IPS DF 19.7 (cell line): ENCODE measurements at places on chromosomes 4 and X.

DNA sequence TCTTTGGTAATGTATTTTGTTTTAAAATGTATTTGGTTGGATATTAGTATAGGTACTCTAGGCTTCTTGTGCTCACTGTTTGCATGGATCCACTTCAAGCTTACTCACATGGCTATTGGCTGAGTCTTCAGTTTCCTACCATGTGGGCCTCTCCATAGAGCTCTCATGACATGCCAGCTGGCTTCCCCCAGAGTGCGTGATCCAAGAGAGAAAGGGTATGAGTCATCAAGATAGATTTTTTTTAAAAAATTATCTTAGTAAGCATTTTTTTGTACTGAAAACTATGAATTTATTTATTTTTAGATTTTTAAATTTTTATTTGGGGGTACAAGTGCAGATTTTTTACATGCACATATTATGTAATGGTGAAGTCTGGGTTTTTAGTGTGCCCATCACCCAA is 219.1 kb upstream of the AMOT start:
- DNase-seq, result no peak

- no peak for DNase-seq
Measured at GRCh38 chrX:107741404-107741790, 34.2 kb downstream of the TSC22D3 start.

DNA sequence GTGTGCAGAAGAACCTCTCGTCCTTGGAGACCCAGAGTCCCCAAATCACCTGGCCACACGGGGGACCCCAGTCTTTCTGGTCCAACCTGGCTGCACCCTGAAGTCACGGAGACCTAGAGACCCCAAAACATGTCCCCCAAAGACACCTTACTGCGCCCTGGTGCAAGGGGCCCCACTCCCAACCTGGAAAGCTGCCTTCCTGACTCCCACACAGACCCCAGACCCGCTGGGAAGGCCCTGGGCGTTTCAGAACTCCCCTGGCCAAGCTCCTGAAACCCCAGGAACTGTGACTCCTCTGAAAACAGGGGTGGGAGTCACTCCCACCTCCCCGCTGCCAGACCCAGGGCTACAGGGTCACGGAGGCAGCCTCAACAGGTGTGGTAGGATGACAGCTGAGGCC is 12.7 kb upstream of the SHOX start:
- no peak for DNase-seq

DNA sequence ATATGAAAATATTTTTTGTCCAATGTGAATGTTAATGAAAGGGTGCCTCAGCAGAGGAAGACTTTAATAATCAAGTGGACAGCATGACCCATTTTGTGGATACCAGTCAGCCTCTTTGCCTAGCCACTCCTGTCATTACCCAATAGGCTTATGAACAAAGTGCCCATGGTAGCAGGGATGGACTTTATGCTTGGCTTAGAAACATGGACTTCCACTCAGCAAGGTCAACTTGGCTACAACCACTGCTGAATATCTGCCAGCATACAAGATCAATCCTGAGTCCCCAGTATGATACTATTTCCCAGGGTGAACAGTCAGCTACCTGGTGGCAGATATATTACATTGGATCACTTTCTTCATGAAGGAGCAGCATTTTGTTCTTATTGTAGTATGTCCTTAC is 56.7 kb upstream of the NXF3 start:
- no peak for DNase-seq

DNA sequence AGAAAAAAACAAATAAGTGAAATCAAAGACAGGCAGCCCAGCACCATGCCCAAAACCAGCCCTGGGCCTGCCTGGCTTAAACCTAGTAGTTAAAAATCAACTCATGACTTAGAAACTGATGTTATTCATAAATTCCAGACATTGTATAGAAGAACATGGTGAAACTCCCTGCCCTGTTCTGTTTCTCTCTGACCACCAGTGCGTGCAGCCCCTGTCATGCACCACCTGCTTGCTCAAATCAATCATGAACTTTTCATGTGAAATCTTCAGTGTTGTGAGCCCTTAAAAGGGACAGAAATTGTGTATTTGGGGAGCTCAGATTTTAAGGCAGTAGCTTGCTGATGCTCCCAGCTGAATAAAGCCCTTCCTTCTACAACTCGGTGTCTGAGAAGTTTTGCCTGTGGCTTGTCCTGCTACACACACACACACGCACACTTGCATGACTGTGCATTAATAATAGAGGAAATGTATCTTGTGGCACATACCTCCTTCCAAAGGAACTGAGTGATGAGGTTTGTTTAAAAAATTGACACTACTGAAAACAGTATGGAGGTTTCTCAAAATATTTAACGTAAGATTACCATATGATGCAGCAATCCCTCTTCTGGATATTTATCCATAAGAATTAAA is 39.2 kb upstream of the UGT2B7 start:
- DNase-seq, result no peak

DNA sequence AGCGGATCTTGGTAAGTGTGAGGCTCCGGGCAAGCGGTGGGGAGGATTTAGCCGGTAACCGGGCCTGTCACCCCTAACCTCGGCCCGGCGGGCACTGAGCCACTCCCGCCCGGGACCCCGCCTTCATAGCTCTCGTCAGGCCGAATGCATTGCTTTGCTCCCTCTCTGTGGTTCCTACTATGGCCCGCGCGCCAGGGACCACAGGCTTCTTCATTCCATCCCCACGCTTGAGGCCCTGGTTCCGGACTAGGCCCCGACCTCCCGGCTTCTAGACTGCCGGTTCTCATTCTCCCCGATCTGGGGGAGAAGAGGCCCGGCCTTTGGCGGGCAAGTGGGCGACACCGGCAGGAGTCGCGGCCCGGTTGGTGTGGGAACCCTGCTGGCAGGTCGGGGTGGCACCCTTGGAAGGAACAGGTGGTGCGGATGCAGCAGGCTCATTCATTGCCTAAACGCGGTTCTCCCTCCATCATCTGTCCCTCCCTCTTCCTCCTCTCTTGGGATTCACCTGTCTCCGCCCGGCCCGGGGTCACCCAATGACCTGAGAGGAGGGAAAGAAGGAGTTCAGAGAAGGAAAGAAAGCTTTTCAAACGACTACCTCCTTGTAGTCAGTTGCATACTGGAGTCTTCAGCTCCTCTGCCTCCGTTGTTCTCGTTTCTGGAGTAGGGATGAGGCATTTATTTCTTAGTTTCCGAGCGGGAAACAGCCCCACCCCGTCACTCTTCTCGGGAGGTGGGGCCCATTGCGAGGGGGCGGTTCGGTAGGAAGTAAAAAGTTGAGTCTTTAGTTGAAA is at the start of gene NDUFC1:
NDUFC1 (minus strand) TSS at position 657 of the 791 bp plus-strand sequence. CDS start 6,679 bp downstream, outside the sequence.
- DNase-seq, result no peak

DNA sequence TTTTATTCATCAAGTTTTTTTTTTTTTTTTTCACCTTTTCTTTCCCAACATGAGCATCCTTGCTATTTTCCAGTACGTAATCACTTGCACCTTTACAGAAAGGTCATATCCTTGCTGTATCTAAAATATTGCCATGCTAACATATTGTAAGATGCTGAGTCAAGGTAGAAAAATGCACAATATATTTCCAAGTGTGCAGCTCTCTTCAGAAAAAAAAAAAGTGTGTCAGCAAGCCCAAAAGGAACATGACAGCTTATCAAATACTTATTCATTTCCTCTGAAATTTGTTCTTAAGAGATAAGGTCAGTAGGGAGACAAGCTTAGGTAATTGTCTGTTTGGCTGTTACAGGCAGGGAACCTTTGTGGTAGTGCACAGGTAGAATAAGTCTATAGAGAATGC is 27.0 kb downstream of the SH2D1A start:
- no peak for DNase-seq

GRCh38 chrX:21940356-21940829 is at the start of gene SMS:
Gene SMS (plus strand): TSS chrX:21940709. CDS start chrX:21940825, 116 bp downstream.
- no peak for DNase-seq

DNA sequence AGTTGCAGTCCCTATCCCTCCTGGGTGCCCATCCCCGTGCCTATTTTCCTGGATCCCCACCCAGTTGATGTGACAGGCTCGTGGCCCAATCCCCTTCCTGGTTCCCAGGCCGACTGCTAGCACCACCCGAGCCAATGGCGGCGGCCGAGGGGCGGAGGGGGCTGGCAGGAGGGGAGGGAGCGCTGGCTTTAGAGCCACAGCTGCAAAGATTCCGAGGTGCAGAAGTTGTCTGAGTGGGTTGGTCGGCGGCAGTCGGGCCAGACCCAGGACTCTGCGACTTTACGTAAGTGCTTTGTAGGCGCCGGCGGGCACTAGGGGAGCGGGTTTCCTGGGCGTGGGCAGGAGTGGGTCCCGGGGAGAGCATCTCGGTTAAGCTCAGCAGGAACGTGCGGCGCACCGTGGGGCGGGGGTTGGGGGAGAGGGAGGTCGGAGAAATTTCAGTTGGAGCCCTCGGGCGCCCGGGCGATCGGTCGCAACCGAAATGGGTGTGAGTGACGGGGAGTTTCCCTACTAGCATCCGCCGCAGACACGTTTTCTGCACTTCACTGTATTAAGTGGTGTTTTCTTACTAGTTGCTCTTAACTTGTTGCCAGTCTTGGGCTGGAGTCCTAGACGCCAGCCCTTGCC is at the start of gene PLS3:
PLS3 (plus strand) TSS at position 197 of the 627 bp plus-strand sequence. CDS start 49,077 bp downstream, outside the sequence.
- peak; percentile 48 for DNase-seq

- DNase-seq, result no peak
Measured at GRCh38 chr4:56981795-56982201, 3.1 kb downstream of the POLR2B start.

GRCh38 chr4:172683021-172683420 is 485.6 kb upstream of the GALNT7 start:
- no peak for DNase-seq

GRCh38 chrX:16144420-16144819 is 21.1 kb downstream of the GRPR start:
- DNase-seq, result no peak

- DNase-seq, result no peak
Measured at GRCh38 chrX:131646106-131646505, 102.2 kb downstream of the OR13H1 start.

DNA sequence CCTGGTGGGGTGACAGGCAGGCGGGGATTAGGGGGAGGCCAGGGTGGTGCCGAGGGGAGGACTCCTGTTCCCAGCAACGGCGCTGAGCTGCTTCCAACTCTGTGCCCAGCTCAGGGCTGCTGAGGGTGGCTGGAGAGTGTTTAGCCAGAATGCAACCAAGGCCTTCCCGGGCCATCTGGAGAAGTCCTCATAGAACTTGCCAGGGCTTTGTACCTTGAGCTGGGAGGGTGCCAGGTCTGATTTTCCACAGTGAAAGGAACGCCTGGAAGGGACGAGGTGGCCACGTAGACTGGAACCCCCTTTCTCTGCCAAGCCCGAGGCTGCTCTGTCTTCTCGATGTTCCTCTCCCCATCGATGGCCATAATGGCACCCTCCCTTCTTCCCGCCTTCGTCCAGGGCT is 57.0 kb upstream of the GPR78 start:
- no peak for DNase-seq

- no peak for DNase-seq
Measured at GRCh38 chr4:146155152-146155724, 20.3 kb upstream of the LSM6 start.

- DNase-seq, result no peak
Measured at GRCh38 chrX:132532913-132533312, 44.1 kb upstream of the MBNL3 start.

- DNase-seq, result no peak
Measured at GRCh38 chr4:165426331-165426730, 47.5 kb downstream of the CPE start.

DNA sequence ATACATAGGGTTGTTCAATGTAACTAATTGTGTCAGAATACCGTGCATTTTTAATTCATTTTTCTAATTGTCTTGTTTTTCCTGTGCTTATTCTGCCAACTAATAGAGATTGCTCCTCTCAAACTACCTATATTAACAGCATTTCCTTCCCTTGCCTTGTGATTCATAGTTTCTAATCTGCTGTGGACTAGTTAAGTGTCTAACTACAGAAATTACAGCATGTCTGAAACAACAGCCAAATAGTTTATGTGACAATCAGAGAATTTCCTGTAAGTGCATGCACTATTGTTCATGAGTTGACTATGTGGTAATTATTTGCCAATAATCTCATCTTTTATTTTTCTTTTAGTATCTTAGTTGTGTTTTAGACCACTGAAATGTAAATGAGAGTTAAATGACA is 4.1 kb upstream of the SEC24B start:
- no peak for DNase-seq

GRCh38 chrX:120462370-120462769 is 6.7 kb downstream of the LAMP2 start:
- DNase-seq, result no peak

DNA sequence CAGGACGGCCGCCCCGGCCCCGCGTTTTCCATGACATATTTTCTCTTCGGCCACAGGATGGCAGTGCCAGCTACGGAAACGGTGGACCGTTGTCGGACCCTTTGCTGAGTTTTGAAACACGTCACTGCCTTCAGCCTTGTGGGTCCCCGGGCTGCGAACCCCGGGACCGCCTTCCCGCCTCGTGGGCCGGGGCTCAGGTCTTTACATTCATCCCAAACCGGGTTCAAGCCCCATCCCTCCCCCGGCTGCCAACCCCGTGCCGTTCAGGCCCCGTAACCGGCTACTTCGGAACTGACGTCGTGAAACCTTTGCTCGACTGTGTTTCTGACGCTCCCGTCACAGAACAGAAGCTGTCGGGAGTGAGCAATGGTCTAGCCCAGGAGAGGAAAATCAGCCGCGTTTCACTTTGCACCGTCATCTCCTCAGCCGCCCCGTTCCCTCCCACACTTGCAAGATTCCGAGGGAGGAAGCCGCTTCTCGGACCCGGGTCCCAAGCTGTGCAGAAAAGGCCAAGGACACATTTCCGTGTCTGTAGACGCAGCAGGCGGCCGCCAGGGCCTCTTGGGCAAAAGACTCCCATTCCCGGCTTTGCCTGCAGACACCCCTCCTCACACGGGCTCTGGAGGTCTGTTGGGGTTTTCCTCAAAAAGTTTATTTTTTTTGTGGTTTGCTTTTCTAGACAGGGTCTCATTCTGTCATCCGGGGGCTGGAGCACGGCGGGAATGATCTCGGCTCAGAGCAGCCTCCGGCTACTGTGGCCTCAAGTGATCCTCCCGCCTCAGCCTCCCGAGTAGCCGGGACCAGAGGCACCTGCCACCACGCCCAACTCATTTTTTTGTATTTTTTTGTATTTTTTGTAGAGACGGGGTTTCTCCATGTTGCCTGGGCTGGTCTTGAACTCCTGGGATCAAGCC is 41.4 kb upstream of the PPP2R3B start:
- no peak for DNase-seq

DNA sequence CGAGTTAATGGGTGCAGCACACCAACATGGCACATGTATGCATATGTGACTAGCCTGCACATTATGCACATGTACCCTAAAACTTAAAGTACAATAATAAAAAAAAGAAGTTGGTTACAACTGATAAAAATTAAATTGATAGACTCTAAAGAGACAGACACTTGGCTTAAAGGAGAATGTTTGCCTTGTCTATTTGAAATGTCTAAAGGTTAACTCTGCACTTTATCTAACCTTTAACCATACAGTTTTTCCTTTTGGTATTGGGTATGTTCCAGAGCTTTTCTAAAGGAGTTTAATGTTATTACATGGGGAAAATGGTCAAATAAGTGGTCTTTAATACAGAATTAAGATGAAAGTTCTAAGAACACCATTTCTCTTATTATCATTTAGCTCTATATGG is 145.1 kb upstream of the HCCS start:
- DNase-seq, result no peak
